ENCODE measurements at places on chromosomes 13 and 19. TPM values are rescaled to one million over a fixed set of nuclear protein-coding genes. Genes with fewer than 3 reads are reported as not detected.

Gene SYNGR4
- not detected for total RNA-seq

Gene SHISA7
- total RNA-seq, result 4.5 TPM

Gene NDFIP2
- 61.1 TPM for total RNA-seq

Gene C19orf44
- 3.3 TPM for total RNA-seq

Gene CYP2B6
- total RNA-seq, result not detected

DNA sequence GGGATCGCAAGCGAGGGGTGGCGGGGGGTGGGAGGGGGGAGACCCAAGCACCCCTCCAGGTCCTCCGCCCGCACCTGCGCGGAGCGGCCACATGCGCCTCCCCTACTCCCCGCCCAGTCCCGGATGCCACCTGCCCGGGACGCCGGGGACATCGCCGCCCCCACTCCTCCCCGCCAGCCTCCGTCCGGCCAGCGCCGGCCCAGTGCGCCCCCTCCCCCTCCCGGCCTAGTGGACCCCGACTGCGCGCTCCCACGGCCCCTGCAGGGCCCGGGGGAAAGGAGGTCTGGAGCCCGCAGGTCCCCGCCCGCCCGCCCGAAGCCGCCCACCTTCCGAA is 263 bp downstream of the RHPN2 start:
- DNase-seq, result no peak

GRCh38 chr19:46452186-46452585 is 19.2 kb downstream of the PNMA8A start:
- no peak for DNase-seq

GRCh38 chr13:99320693-99321481 is 13.7 kb upstream of the GPR183 start:
- DNase-seq, result no peak

DNA sequence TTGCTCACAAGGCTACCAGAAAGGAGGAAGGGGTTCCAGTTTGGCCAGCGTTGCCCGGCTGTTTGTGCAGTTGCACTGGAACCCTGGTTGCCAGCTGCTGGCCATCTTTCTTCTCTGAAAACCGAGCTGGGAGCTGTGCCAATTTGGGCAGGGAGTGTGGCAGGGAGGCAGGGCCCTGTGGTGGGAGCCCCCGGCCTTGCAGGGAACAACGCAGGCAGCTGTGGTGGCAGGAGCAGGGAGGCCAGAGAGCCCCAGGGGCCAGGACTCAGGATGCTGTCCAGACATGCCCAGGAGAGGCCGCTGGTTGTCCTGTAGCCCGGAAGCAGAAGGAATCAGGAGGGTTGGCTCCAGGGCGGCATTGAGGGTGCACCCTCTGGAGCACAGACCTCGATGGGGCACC is 4.8 kb downstream of the KMT5C start:
- peak; percentile 65 for DNase-seq

- DNase-seq, result no peak
These were observed 3.8 kb downstream of the CDX2 start for GRCh38 chr13:27965343-27965739.

- DNase-seq, result peak; percentile 11
These were observed 435.4 kb upstream of the TSHZ3 start for GRCh38 chr19:31784671-31785101.

- DNase-seq, result no peak
These were observed 13.3 kb upstream of the AKAP8L start for GRCh38 chr19:15432018-15432494.

All from frontal cortex (tissue), 4 donors.